ENCODE measurements at places on chromosomes 1 and 21. TPM values are rescaled to one million over a fixed set of nuclear protein-coding genes. Genes with fewer than 3 reads are reported as not detected.

DNA sequence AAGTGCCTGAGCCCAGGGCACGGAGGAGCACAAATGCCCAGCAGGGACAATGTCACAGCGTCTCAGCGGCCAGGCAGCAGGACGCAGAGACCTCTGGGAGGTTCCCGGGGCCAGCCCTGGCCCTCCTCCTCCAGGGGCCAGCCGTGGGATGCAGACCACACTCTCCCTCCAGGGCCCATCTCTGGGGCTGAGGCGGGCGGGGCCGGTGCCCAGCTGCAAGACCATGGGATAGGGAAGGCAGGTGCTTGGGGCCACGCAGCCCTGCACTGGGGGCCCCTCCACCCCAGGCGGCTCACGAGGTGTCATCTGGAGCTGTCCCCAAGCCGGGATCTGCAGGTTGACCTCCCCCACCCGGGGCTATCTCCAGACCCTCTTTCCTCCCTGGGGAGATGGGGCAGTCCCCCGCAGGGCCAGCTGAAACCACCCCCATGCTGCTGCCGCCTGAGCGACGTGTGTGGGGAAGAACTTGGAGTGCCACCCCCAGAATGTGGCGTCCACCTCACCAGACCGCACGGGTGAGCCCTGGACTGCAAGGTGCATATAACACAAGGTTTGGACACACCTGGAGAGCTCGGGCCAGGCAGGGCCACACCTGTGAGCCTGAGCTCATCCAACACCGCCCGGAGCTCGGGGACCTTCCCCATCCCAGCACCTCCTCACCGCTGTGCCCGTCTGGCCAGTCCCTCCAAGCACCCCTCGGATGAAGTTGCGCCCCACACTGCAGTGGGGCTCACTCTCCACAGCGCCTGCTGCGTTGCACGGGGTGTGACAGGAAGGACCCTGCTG, 4.1 kb upstream of the TTLL10 start:
- H3K4me1 ChIP-seq: no peaks in the 10 kb centered on the region
- H3K4me3 ChIP-seq: no peak overlapping the region
- no peak overlapping the region for H3K27ac ChIP-seq
- no peaks in the 10 kb centered on the region for H3K36me3 ChIP-seq

DNA sequence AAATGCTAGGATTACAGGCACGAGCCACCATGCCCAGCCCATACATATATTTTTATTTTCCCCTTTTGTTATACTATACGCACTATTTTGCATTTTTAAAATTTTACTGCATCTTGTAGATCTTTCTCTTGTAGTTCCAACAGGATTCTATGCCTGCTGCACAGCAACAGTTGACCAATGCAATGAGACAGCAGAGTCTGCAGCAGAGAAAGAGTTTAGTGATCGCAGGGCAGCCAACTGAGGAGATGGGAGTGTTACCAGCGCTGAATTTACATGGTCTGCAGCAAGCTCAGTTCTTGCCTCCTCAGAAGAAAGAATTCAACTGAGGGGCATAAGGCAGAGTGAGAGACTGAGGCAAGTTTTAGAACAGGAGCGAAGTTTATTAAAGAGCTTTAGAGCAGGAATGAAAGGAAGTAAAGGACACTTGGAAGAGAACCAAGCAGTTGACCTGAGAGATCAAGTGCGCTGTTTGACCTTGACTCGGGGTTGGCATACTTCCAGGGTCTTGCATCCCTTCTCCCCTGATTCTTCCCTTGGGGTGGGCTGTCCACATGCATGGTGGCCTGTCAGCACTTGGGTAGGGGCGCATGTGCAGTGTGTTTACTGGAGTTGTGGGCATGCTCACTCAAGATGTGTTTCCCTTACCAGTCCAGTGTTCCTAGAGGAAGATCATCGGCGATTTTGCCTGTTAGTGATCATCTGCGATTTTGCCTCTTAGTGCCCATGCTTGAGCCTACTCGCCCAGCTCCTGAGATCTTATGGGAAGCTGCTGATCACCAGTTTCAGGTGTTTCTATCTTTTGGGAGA, 4.1 kb upstream of the MTOR start:
- H3K27ac ChIP-seq: no peak overlapping the region
- peaks cover 5% of the 10 kb centered on the region for H3K4me1 ChIP-seq
- H3K4me3 ChIP-seq: no peak overlapping the region
- no peak for DNase-seq
- H3K27me3 ChIP-seq: no peaks in the 10 kb centered on the region

GRCh38 chr1:167443757-167444156, 74.6 kb downstream of the CD247 start:
- no peaks in the 10 kb centered on the region for H3K27me3 ChIP-seq
- no peak for DNase-seq
- H3K4me3 ChIP-seq: no peak overlapping the region
- H3K36me3 ChIP-seq: no peaks in the 10 kb centered on the region
- no peak overlapping the region for H3K27ac ChIP-seq

GRCh38 chr1:202010180-202011015, at the start of gene ELF3:
TSS of gene ELF3 (plus strand) at chr1:202010587. CDS start at chr1:202011137, 550 bp downstream.
- H3K4me3 ChIP-seq: no peak within 1 kb of the TSS
- DNase-seq: no peak
- no peaks in the 10 kb centered on the region for H3K4me1 ChIP-seq
- H3K36me3 ChIP-seq: peaks cover 26% of the 10 kb centered on the region

- no peaks in the 10 kb centered on the region for H3K27me3 ChIP-seq
- H3K27ac ChIP-seq: no peak overlapping the region
- no peak for DNase-seq
- H3K4me1 ChIP-seq: no peaks in the 10 kb centered on the region
Observed at GRCh38 chr1:82724246-82724645, 923.5 kb downstream of the ADGRL2 start.

- no peak for DNase-seq
- H3K27ac ChIP-seq: no peak overlapping the region
- H3K4me1 ChIP-seq: no peaks in the 10 kb centered on the region
- no peak overlapping the region for H3K4me3 ChIP-seq
Observed at GRCh38 chr1:116997636-116998035, 3.9 kb upstream of the CD101 start.

The RNU1-2 gene
- total RNA-seq: 1,097 TPM

The OVAAL gene
- total RNA-seq: 13.9 TPM

The LGR6 gene
- 0.49 TPM for total RNA-seq
